ENCODE measurements at places on chromosomes 7 and 10.

DNA sequence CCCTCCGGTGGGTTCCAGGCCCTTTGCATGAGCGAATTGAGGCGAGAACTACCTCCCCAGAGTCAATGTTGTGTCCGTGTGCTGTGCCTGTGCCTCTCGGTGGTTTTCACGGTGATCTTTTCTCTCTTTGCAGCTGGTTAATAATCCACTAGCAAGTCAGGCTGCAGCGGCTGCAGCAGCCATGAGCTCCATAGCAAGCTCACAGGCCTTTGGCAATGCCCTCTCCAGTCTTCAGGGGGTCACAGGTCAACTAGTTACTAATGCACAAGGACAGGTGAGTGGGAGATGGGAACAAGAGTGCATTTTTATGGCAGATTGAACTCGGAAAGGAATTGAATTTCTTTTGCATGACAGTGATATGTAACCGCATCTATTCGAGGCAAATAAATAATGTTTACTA is 159.7 kb upstream of the YAE1 start:
- no peak for DNase-seq

DNA sequence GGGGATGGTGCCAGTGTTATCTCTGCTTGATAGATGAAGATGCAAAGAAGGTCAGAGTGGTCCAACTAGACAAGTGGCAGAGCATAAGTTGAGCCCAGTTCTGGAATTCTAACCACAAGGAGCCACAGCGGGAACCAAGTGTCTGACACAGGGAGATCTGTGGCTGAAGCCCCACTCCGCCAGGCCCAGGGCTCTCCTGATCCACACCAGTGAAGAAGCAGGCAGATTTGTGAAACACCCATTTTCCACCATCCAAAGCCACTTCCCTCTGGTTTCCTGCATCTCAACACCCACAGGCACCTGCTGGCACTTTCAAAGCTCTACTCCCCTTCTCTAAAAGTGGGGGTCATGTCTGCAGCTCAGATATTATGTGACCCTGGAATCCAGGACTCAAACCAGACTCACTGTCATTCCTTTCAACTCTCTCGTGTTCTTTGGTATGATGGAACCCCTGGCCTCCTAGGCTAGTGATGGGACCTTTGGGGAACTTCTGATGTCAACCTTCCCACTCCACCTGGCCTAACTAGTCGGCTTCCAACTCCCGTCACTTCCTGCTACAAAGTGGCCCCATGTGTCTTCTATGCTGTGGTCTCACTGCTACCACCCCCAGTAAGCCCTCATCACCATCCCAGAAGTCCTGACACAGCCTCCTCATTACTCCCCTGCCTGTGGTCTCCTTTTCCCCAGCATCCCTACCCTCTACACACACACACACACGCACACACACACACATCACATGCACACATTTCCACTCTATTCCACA is 177.6 kb downstream of the GRID1 start:
- no peak for DNase-seq

- DNase-seq: no peak
Observed at GRCh38 chr10:78868861-78869260, 199.9 kb upstream of the ZMIZ1 start.

DNA sequence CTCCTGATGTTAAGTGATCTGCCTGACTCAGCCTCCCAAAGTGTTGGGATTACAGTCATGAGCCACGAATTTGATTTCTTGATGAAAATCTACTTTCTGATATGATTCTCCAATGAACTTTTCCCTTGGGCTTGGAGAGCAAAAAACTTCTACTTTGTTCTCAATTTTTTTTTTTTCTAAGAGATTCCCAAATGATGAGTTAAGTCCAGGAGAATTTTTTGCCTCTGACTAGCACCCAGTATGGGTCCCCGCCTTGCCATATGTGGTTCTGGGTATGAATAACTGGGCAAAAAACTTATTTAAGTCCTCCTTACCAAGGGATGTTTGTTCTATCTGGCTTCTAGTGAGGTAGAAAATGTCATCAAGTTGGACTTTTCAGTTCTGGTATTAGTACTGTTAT is 147.9 kb upstream of the LYZL1 start:
- no peak for DNase-seq

DNA sequence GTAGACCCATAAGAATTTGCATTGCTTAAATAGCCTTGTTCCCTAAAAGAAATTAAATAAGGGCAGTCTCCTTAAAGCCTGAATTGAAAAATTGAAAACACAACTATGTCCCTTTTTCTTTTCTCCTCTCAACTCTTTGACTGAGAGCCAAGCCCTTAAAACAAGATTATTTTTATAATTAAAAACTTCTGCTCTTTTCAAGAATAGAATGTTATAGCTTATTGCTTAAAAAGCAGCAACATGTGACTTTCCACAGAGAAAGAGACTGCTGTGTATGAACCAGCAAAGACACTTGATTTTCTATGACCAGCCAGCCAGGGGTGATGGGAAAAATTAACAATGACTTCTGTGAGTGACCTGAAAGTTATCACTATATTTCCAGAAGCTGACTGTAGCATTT is 295.2 kb upstream of the CELF2 start:
- DNase-seq: no peak

GRCh38 chr10:130709415-130709814 is 573.2 kb downstream of the GLRX3 start:
- no peak for DNase-seq

- DNase-seq: no peak
Observed at GRCh38 chr10:31822150-31822549, 106.5 kb downstream of the ARHGAP12 start.

DNA sequence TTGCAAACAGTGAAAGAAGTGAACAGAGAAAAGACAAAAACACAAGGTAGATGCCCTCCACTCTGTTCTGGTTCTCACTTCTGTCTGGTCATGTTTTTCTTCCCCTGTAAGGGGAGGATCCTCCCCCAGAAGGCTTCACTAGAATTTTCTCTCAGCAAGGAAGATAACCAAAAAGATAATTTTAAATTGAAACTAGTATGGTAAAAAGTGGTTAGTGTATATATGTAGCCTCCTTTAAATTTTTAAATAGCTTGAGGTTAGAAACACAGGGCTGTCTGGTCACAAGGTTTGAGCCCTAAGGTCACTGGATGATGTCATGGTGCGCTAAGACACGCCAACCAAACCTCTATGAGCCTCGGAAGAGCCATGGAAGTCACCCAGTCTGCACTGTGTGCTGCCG is 5.6 kb upstream of the PKD1L1 start:
- no peak for DNase-seq

Data from activated CD4-positive, alpha-beta T cell treated with anti-CD3 and anti-CD28 coated beads, Interleukin-2, Interleukin-4, amounts not matched to agents 100 ng/mL and 50 ng/mL, durations not matched to agents 16 hours and 8 hours (primary cell).